GM12891 (cell line): ENCODE measurements at places on chromosomes 11 and 22.

DNA sequence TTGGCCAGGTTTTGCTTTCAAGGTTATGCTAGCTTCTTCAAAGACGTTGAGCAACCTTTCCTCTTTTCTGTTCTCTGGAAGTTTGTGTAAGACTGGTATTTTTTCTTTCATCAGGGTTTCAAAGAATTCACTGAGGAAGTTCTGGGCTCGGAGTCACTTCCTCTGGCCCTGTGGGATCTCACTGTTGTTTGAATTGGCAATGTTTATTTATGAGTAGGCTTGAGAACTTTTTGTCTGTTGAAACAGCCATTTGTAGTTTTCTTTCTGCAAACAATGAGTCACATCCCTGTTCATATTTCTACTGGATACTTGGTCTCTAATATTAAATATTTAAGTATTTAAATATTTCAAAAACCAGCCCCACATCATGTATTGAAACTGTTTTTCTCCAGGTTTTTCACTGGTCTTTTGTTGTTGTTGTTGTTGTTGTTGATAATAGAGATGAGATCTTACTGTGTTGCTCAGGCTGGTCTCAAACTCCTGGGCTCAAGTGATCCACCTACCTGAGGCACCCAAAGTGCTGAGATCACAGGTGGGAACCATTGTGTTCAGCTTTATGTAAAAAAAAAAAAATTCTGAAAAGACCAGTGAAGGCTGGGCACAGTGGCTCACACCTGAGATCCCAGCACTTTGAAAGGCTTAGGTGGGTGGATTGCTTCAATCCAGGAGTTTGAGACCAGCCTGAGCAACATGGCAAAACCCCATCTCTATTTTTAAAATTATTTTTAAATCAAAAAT is 26.9 kb downstream of the SUSD2 start:
- no peak for DNase-seq

DNA sequence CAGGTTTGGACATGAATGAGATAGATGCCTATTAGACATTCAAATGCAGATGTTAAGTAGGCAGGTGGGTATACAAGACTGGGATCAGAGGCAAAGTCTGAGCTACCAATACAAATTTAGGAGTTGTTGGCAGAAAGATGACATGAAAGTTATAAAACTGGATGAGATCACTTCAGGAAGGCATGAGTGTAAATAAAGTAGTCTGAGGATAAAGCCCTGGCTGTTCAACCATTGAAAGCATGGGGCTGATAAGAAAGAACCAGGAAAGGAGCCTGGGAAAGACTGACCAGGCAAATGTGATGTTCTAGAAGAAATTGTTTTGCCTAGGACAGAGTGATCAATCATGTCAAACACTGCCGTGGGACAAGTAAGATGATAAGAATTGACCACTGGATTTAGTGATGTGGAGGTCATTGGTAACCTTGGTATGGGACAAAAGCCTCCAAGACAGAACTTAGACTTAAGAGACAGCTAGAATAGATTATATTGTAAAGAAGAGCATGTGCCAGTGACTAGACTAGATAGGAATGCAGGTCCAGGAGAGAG is 98.5 kb downstream of the EHF start:
- DNase-seq = no peak

DNA sequence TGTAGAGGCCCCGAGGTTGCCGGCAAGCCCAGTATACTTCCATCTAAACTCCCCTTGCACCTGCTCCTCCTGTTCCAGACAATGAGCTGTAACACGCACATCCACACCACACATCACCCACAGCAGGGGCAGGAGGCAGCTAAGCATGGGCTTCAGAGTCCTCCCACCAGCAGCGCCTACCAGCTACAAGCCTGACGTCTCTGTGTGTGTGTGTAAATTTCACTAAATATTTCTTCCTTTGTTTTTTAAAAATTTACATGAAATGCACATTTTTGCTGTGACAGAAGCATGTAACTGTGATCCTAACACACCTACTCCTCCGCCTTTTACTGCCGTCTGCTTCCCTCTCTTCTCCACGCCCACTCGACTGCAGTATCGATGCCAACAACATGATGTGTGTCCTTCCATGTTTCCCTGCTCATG is 29.4 kb upstream of the PACSIN2 start:
- DNase-seq = no peak

- DNase-seq = peak; percentile 42
These were observed 101.1 kb upstream of the SLC22A12 start for GRCh38 chr11:64489831-64490441.

DNA sequence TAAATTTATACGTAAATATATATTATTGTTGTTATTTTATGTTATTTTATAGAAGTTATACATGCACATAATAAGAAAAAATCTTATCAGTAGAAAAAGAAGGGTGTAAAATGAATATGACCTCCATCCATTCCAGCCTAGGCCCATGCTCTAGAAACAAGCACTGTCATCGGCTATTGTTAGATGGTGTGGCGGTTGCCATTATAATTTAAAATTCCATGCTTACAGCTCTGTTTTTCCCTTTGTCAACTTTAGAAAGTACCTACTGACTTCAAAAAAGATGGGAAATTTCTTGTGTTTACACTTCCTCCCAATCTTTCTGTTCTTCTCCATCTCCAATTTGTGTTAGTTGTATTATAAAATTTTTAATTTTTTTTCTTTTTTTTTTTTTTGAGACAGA is 61.9 kb upstream of the RDX start:
- no peak for DNase-seq

DNA sequence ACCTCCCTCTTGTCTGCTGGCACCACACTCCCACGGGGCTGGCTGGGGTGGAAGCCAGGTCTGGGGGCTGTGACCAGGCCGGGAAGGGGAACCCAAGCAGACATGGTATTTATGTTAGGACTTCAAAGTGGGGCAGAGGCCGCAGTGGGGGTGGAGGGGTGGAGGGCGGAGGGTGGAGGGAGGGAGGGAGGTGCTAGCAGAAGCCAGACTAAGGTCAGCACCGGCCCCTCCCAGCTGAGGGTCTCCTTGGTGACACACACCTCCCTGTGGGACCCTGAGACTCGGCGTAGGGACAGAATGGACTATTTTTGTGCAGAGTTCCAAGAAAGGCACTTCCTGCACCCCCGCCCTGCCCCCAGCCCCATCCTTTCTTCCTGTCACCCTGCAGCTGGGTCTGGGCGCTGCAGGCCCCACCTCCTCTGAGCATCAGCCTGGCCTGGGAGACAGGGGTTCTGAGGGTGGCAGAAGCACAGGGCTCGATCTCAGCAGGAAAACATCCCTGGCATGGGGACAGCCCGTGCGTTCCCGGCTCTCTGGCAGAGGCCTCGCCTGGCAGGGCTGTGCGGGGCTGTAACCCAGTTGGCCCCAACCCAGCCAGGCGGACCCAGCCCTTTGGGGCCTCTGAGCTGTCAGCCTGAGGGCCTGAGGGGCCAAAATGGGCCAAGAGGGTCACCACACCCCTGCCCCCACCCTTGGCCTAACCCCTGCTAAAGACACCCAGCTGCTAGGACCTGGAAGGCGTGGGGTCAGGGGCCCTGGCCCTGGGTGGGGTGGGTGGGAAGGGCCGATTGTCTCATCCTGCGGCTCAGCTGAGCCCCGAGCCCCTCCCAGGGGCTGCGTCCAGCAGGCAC is 9.6 kb upstream of the CD248 start:
- no peak for DNase-seq

DNA sequence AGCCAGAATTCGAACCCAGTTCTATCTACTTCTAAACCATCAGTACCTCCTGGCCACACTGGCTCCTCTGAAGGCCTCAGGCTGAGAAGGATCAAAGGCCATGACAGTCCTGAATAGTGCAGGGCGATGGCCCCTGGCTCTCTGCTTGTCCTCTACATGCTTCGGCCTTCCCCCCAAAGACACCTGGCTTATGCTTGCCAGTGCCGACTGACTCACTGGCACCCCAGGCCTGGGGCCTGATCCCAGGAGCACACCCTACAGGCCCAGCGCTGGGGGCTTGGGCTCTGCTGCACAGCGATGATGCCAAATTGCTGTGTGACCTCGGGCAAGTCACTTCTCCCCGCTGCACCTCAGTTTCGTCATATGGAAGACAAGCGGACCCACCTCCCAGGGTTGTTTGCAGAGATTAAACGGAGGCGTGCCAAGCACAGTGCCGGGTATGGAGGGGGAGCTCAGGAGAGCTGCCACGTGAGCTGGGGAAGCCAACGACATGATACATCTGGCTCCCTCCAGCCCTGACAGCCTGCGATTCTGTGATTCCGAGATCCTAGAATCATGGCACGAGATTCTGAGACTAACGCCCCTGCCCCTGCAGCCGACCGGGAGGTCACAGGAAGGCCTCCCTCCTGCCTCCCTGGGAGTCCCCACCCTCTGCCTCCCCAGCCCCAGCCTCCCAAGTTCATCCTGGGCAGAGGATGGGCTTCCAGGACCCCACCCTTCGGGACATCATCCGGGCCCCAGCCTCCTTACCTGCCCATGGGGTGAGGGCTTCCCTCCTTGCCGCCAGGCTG is 1.0 kb downstream of the SSTR3 start:
- DNase-seq = no peak

DNA sequence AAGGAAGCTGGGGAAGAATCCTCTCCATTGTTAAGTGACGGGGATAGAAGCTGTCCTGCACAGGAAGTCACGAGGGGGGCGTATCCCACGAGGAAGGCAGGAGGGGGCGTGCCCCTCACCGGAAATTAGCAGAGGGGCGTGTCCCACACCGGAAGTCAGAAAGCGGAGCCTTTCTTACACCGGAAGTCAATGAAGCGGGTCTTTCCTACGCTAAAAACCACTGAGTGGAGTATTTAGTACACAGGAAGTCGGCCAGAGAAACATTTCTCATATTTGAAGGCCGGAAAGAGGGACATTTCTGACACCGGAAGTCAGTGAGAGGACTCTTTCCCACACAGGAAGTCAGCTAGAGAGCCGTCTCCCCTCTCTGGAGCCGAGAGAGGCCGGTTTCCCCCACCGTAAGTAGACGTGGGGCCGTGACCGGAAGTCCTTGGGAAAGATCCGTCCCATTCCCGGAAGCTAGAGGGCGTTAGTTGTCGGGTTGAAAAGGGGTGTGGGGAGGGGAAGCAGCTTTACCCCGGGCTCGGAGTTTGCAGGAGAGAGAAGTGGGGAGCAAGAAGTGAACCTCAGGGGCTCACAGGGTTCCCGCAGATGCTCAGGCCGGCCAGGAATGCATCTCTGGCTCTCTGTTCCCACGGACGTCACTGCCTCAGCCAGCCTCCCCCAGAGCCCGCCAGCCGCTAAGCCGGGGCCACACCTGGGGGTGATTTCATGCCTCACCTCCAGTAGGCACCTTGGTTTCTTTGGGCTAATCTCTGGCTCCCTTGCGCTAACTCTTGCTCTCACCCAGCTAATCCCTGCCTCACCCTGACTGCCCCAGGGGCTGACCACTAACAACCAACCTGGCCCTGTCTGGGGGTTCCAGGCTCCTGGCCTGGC is 15.4 kb downstream of the MIAT start:
- DNase-seq = peak; percentile 66

DNA sequence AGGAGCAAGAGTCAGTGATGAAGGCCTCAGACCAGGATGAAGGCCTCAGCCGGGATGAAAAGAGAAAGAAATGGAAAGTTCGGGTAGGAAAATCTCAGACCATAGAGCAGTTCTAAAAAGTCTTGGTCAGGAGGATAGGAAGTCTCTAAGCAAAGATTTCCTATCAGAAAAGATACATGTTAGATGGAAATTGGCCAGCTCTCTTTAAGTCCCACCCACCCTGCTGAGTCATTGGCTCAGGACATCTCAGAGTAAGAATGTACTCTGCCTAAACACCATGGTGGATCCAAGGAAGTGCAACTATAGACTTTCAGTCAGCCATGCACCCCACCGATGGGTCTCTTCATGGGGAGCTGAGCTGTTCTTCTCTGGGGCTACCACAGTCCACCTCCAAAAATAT is 4.4 kb downstream of the OR8B3 start:
- no peak for DNase-seq

- DNase-seq = no peak
These were observed 114.5 kb upstream of the SYT13 start for GRCh38 chr11:45400591-45400990.

DNA sequence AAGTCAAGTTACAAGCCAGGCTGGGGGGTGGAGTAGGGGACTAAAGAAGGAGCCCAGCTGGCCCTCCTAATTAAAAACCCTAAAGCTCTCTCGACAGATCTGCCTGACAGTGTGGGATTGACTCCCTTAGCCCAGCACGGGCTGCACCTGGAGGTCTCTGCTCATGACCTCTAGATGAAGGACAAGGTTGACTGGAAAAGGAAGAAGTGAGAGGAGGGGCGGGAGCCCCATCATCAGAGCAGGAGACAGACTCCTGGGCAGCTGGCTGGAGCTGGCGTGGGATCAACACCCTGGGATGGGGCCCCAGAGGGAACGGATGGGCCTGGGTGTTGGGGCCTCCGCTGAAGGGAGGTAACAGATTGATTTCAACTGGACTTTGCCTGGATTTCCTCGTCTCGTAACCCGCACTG is 46.1 kb downstream of the RPUSD4 start:
- no peak for DNase-seq

GRCh38 chr11:77083566-77084245 is 16.9 kb downstream of the CAPN5 start:
- no peak for DNase-seq

DNA sequence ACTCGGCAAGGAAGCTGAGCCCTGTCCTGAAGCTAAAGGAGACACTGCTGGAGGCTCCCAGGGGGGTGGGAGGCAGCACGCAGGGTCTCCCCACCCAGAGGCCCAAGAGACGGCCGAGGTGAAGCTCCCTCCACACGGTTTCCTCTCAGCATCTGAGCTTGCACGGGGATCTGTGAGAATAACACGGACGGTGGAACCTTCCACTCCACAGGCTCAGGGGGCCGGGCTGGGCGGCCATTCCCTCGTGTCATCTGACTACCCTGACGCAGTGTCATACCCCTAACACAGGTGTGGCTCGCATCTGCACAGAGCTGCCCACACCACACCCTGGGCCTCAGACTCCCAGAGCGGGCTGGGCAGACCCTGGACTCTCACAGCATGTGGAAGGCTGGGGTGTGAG is 409.7 kb downstream of the SHANK2 start:
- no peak for DNase-seq

DNA sequence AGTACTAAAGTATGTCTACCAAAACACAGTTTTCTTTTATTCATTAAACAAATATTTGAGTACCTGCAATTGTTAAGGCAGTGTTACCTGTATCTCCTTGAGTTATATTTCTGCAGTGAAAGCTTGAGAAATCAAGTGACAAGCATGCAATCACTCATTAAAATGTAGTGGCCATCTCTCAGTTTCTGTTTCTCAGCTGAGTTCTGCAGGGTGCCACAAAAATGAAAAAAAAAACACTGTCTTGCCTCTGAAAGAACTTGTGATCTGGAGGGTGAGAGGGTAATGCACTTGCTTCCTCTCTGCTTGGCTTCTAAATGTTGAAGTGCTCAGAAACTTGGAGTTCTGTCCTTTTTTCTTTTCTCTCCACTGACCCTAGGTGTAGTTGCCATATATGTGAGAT is 6.8 kb downstream of the QSER1 start:
- no peak for DNase-seq

GRCh38 chr11:79942646-79943045 is 501.8 kb upstream of the TENM4 start:
- no peak for DNase-seq

DNA sequence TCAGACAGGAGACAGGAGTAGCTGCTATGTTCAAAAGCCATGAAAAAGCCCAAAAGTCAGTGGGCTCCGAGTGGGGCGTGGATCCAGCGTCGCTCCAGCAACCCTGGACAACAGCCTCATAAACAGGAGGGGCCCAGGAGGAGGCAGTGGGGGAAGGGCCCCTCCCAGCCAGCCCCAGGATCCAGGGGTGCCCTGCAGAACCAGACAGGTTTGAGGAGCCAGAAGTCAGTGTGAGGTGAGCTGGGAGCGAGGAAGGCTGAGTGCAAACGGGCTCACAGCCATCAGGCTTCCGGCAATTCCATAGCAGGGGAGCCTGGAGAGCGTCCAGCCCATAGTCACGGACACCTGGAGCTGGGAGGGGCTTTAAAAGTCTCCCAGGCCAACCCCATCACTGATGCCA is 217.7 kb downstream of the MN1 start:
- DNase-seq = no peak
